Iris pigment epithelial cell (primary cell): ENCODE measurements at places on chromosomes 4 and X.

GRCh38 chr4:32525420-32525819 lies 1805.3 kb downstream of the PCDH7 start:
- no peak for DNase-seq

GRCh38 chrX:85573801-85574200 lies 194.3 kb upstream of the POF1B start:
- DNase-seq = no peak

DNA sequence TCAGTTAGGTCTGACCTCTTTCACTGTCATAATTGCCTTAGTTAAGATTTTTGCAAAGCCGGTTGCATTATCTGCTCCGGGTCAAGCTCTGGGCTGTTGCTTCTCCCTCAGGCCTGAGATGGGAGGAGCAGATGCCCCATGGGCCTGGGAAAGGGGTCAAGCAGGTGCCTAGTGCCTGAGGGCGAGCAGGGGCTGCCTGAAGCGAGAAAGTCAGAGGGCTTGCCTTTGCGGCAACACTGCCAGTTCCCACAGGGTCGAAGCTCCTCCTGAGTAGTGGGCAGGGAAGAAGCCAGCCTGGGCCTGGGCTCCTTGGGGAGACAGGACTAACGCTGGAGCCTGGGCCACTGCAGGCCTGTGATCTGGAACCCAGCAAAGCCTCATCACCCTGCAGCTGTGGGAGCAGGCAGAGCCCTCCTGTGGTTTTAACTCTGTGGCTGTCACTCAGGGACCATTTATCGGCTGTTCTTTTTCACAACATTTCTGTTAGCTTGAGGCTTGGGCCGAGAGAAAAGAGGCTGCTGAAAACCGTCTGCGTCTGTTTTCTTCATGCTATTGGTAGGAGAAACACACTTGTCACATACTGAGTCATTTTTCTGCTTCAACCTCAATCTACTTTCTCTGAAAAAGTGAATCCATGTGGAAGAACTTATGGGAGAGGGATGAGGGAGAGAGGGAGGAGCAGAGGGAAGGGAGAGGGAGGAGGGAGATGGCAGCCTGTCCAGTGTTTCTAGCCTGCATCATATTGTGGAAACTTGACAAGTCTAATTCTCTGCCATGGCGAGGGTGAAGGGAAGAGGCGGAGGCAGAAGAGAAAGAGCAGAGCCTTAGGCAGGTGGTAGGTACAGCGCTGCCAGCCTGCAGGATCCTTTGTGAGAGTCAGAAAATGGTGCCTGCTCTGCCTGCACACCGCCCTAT lies 68.4 kb downstream of the RHOH start:
- DNase-seq = peak; percentile 38

DNA sequence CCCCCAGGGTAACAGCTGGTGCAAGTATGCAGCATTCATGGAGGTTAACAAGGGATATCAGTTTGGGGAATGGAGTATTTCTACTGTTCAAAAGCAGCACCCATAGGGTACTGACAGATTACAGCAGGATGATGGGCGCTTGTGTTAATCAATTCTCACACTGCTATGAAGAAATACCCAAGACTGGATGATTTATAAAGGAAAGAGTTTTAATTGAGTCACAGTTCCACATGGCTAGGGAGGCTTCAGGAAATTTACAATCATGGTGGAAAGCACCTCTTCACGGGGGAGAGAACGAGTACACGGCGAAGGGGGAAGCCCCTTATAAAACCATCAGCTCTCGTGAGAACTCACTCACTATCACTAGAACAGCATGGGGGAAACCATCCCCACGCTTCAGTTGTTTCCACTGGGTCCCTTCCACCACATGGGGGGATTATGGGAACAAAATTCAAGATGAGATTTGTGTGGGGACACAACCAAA lies 64.1 kb downstream of the TNIP2 start:
- DNase-seq = no peak

DNA sequence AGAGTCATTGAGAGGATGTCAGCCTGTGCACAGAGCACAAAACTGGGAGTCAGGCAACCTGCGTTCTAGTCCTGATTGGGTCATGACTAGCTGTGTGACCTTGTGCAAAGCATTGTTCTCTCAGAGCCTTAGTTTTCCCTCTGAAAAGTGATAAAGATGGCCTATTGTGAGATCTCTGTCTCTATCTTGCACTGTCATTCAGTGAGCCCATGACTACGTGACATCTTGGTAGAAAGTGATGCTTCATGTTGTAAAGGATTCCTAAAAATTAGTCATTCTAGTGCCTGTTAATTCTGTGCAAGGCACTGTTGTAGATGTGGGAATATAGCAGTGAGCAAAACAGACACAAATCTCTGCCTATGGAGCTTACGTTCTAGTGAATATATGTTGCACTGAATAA lies 2.5 kb downstream of the PGRMC1 start:
- no peak for DNase-seq

GRCh38 chr4:169030562-169030982 lies 20.5 kb upstream of the CBR4 start:
- DNase-seq = peak; percentile 51
